ENCODE measurements at places on chromosomes 7 and 10. TPM values are rescaled to one million over a fixed set of nuclear protein-coding genes. Genes with fewer than 3 reads are reported as not detected.

DNA sequence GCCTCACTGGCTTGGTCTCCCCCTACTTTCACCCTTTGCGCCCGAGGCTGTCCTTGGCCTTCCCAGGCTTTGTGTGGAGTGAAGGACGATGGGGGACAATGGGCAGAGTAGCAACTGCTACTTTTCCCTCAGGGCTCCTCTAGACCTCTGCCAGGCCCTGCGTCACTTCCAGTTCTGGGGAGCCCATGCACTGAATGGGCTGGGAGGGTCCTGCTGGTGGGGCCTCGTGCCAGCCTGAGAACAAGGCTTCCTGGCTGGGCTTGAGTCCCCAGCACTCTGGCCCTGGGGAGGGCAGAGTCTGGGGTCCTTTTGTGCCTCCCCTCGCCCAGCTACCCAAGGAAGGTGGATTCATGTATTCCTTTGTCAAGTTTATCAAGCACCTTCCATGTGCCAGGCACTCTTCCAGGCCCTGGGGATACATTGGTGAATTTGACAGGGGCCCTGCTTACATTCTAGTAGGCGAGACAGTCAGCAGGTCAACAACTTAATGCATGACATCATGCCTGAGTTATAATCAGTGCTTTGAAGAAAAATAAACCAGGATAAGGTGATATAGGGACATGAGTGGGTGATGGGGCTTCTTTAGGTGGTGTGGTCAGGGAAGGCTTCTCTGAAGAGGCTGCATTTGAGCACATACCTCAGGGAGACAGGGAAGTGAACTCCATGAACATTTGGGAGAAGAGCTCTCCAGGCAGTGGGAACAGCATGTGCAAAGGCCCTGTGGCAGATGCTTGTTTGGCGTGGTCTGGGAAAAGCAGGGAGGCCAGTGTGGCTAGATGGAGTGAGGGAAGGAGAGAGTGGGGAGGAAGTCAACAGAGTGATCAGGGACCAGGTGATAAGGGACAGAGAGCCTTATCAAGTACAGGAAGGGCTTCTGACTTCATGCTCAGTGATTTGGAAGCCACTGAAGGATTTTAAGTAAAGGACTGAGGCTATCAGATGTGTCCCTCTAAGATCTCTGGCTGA lies 14.1 kb downstream of the ZMIZ1 start:
- DNase-seq = no peak

DNA sequence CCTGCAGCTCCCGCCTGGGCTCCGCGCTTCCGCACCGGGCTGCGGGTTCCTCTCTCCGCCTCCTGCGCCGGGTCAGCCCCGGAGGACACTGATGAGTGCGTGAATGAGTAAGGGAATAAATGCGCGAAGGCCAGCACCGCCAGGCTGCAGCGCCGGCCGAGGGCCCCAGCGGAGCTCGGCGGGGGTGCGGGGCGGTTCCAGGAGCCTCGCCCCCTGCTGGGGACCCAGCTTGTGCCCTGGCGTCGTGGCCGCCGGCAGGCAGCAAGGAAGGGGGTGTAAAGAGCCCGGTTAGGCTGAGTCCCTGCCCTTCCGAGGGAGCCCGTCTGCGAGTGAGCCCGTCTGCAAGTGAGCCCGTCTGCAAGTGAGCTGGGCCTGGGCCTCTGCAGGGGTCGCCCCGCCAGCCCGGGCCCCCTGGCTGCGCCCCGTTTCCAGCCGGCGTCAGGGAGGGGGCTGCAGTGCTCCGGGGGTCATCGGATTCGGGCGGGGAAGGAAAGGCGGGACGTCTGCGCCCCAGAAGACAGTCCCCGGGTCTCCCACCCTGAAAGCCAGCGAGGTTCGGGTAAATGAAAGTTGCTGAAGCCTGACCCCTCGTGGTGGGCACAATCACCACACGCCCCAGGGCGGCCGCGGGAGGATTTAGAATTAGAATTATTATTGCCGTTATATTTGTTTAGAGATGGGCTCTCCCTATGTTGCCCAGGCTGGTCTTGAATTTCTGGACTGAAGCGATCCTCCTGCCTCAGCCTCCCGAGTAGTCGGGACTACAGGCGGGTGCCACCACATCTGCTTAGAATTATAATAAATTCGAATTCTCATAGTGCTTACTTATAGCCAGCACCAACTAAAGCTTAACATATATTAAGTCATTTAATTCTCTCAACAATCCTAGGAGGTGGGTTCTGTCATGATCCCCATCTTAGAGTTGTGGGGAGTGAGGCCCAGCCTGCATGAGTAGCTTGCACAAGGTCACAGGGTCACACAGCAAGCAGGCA lies 8.6 kb upstream of the CRYGN start:
- peak; percentile 86 for DNase-seq

GRCh38 chr7:73387221-73387828 lies 46.3 kb upstream of the FZD9 start:
- DNase-seq = no peak

- DNase-seq = no peak
These were observed 399.7 kb downstream of the CDC14C start for GRCh38 chr7:49324040-49324439.

GRCh38 chr10:97858001-97858439 lies 8.4 kb downstream of the GOLGA7B start:
- DNase-seq = no peak

The CPEB3 gene
- 6.9 TPM for total RNA-seq

GRCh38 chr7:97506728-97507127 lies 225.2 kb upstream of the TAC1 start:
- no peak for DNase-seq

The DNMBP gene
- 5.8 TPM for total RNA-seq

DNA sequence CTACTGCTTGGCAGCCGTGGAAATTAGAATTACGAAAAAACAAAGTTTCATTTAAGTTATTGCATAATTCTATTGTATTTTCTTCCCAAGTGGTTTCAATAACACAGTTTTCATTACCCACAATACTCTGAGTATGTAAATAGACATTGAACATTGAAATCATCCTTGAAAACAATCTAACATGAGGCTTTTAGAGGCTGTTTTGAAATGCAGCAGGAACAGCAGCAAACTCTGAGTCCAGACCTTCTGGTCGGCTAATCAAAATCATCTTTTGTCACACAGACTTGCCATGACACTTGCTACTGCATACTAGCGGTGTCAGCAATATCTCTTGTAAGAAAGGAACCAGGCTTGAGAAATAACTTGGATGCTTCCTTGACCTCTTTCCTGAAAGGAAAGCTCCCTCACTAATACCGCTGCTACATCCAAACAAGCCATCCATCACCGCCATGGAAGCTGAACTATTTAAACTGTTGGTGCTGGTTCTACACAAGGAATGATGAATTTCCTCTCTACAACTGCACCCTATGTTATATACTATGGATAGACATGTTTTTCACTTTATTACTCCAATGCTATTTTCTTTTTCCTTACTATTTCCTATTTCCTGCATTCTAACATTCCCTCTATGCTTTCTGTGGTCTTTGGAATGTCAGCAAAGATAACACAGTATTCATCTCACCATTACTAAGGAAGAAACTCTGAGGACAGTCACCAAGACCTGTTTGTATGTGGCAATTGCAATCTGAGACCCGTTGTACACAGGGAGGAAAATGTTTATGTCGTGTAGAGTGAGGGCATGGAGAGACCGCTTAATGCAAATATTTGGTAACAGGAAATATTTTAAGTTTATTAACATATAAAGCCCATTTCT lies 130.8 kb downstream of the ITGA8 start:
- no peak for DNase-seq

DNA sequence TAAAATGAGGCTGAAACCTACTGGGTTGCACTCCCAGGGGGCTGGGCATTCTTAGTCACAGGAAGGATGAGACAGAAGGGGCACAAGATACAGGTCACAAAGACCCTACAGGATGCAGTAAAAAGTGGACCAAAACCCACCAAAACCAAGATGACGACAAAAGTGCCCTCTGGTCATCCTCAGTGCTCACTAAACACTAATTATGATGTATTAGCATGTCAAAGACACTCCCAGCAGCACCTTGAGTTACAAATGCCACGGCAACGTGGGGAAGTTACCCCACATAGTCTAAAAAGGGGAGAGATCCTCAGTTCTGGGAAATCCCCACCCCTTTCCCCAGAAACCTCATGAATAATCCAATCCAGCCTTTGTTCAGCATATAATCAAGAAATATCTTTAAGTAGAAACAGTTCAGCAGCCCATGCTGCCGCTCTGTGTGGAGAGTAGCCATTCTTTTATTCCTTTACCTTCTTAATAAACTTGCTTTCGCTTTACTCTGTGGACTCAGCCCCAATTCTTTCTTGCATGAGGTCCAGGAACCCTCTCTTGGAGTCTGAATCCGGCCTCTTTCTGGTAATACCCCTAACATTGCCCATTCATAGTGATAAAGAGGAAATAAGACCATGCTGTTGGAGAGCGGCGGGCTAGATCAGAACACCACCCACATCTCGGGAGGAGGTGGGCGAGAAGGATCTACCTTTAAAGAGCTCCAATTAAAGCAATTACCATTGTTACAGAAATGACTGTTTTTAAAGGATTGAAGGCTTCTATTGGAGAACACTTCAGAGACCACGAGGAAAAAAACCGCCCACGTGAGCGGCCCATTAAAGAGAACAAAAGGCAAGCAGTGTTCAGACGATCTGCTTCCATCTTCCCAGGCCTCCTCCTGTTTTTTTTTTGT lies 170.9 kb downstream of the USP6NL start:
- DNase-seq = peak; percentile 36

The HECTD2 gene
- 6.9 TPM for total RNA-seq

GRCh38 chr10:15744217-15744865 lies 24.6 kb upstream of the ITGA8 start:
- DNase-seq = no peak

DNA sequence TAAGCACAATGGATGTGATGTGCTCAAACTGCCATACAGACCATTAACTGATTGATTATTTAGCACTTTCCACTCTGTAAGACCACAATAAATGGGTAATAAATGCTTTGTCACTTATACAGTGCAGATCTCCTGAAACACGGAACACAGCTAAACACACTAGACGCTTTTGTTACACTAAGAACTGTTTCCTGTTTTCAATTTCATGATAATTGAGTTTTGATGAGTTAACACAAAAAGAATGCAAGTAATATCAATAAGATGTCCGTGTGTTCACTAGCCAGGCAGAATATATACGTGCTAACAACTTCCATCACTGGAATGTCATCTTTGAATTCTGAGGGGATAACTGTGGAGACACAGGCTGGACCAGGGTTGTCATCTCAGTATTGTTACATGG lies 178.8 kb downstream of the SKAP2 start:
- no peak for DNase-seq

The CDK5 gene
- 4.9 TPM for total RNA-seq

DNA sequence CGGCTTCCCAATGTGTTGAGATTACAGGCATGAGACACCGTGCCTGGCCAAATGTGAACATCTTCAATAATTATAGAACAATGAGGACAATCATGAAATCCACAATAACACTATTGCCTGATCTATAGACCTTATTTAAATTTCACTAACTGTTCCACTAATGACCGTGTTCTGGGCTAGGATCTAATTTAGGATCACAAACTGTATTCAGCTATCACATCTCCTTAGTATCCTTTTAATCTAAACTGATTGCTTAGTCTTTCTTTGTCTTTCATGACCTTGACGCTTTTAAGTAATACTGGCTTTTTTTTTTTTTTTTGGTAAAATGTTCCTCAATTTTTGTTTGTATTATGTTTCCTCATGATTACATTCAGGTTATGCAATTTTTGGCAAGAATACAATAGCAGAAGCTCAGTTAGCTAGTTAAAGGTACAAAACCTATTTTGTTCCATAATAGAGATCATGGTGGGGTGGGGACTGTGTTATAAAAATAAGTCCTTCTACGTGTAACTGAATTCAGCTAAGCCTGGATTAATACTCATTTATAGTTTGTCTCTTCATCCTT lies 158.4 kb downstream of the AOAH start:
- no peak for DNase-seq

The TTYH3 gene
- 11.1 TPM for total RNA-seq

- no peak for DNase-seq
These were observed 11.9 kb downstream of the MEOX2 start for GRCh38 chr7:15674586-15674985.

DNA sequence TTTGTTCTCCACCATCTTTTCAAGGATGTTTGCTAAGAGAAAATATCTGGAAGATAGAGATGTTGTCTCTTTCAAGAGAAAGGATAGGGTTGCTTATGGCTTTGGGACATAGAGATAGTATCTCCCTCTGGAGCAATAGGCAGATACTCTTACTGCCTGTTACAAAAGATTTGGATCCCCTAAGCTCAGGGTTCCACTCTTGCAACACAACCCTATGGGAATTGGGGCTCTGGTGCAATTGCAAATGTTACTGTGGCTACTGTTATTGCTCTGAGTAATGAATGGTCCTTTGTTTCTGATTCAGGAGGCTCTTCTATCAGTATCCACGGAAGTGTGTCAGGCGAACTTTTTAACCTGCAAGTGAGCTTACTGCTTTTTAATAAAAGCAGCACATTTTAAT lies 88.8 kb downstream of the GPR85 start:
- no peak for DNase-seq

The IDI2 gene
- total RNA-seq = not detected

The ENO4 gene
- not detected for total RNA-seq

- DNase-seq = no peak
These were observed 551.4 kb upstream of the MGMT start for GRCh38 chr10:128915630-128916029.

- DNase-seq = no peak
These were observed 20.3 kb upstream of the HYAL4 start for GRCh38 chr7:123824754-123825067.

DNA sequence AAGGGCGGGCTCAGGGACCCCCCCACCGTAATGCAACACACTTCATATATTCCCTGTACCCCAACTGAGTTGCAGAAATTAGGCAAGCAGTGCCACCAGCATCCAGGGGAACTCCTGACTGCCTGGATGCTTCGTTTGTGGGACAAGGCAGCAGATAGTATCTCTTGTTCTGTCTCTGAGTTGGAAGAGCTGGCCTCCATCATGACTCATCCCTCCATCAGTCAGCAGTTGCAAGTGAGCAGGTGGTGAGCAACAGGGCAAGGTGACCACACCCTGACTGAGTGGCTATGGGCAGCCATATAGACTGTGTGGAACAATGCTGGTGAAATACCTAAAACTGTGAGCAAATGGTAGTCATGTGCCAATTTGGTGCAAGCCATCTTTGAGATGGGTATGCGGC lies 22.8 kb upstream of the ADAMTS14 start:
- DNase-seq = no peak
